Left ventricle myocardium inferior (tissue), 1 donor: ENCODE measurements at places on chromosomes 6 and 20.
A peak's percentile ranks its signal among the peaks of the same experiment; 100 is the strongest.

- no peak for DNase-seq
Observed at GRCh38 chr20:57496592-57496991, 28.3 kb downstream of the CTCFL start.

DNA sequence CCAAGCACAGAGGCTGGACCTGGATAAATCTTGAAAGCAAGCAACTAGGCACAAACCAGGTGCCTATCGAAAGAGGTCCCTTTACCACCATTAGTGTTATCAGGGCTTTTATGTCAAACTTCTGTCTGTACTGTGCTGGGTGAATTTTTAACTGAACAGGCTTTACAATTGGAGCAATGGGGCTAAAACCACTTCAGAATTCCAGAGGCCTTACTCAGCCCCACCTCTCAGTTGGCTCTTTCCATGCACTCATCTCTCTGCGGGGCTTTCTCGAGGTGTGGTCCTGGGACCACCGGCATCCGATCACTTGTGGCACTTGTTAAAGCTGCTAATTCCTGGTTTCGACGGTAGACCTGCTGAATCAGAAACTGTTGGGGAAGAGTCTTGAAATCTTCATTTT is 232.5 kb downstream of the SOX4 start:
- no peak for DNase-seq

DNA sequence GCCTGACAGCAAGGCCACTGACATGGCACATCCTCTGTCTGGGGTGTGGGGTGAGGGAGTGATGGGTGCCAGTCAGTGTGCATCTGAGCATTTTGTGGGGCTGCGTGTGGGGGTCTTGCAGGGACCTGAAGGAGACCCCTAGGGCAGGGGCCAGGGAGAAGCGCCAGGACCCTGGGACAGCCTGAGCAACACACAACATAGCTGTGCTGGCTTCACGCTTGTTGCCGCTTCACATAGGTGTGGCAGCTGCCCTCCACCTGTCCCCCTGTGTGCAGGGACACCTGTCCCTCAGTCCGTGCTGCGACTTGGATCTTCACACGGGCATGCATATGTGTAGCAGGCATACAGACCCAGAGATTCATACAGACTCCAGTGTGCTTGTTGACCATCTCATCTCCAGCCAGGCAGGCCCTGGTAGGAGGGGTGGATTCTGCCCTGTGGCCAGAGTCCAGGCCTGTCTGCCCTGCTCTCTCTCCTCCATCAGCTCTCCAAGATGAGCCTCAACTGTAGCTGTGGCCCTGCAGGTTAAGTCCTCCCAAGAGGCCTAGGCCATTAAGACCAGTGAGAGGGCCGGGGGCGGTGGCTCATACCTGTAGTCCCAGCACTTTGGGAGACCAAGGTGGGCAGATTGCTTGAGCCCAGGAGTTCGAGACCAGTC is 3.2 kb upstream of the NPBWR2 start:
- DNase-seq = peak; percentile 7

DNA sequence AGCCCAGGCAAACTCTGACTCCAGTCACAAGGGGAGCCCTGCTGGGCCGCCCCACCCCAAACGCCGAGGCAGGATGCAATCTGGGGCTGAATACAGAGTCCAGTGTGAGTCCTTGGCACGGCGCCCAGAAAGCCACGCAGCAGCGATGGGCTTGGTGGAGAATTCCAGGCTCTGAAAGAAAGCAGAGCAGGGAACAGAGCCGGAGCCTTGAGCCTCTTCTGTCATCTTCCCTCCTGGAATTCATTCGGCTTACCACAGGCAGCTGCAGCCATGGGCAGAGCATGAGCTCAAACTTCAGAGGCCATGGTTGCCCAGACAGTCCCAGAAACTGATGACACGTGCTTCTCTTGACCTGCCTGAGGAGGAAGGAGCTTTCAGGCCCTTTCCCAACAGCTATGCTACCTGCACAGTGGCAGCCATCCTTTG is 441.1 kb upstream of the JARID2 start:
- DNase-seq = peak; percentile 89

DNA sequence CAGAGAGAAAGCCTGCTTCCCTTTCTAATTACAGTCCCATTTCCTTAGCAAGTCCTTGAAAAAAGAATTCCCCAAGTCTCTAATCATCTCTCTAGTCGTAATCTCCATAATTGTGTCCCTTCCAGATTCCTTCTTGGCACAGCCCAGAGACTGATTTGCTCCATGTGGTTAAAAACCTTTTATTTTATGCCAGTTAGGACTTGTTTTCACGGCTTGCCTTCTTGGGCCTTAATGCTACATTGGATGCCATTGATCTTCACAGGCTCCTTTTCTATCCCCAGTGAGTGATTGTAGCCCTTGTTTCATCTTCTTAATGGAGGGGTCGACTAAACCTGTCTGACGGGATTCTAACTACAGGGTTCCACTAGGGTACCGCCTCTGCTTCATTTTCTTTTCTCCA is 650.6 kb upstream of the ARID1B start:
- no peak for DNase-seq

DNA sequence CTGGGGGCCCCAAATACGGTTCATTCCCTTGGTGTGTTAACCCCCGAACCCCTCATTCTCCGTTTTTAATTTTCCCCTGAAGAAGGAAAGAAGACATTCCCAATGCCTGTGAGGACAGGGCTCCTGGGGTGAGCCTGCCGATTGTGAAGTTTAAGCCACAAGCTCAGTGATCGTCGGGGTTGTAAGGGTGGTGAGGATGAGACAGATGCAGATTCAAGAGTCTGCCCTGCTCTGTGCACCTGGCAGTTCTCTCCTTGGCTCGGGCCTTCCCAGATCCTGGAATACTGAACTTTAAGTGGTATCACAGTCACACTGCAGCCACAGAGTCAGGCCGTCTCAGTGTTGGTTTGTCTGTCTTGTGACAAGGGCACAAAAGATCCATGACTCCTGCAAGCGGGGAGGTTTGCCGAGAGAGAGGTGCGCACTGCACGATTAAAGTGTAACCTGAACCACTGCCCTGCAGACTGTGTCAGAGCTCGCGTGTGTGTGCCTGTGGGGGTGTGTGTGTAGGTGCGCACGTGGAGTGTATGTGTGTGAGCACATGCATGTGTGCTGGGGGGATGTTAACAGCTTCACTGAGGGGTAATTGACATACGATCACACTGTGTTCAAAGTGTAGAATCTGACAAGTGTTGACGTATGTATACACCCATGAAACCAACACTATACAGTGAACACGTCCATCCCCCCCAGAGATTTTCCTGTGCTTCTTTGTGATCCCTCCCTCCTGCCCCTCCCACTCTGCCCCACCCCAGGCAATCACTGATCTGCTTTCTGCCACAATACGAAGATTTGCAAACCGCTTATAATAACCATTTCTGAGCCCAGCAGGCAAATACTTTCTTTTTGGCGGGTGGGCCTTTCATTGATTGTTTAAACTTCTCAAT is 38.9 kb downstream of the RPP40 start:
- DNase-seq = no peak

DNA sequence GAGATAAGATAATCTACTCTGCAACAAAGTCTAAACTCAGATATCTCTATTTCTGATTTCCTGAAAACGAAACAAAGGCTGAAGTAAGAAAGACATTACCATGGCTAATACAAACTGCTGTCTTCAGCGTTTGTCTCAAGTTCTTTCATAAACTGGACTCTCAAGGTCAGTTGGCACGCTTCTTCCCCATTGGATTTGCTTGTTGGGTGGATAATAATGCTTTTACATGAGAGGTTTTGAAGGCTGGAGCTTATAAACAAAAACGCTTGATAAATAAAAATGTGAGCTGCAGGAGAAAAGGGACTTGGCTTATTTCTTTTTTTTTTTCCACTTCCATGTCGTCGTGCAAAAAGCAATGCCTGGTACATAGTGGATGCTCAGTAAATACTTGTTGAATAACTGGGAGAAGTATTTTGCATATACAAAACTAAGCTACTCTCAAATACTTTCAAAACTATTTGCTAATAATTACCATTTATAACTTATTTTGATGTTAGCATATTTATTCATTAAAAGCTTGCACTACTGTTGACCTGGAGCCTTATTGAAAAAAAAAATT is 65.7 kb upstream of the EEF1A1 start:
- DNase-seq = no peak

DNA sequence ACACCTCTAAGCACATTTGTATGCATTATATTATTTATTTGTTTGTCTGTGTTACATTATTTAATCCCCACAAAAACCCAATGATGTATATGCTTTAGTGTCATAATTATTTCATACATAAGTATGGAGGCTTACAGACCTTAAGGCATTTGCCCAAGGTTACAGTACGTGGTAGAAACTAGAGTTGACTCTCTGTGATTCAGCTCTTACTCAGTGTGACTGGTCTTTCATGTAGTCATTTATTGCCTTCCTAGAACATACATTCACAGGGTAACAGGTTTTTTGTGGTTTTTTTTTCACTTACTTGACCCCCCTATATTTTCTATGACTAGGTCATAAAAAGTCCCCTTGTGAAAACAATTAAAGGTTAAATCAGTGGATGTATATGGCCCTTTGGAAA is 566.8 kb downstream of the TFAP2A start:
- DNase-seq = no peak

- no peak for DNase-seq
Observed at GRCh38 chr6:43781941-43782704, 12.1 kb downstream of the VEGFA start.

DNA sequence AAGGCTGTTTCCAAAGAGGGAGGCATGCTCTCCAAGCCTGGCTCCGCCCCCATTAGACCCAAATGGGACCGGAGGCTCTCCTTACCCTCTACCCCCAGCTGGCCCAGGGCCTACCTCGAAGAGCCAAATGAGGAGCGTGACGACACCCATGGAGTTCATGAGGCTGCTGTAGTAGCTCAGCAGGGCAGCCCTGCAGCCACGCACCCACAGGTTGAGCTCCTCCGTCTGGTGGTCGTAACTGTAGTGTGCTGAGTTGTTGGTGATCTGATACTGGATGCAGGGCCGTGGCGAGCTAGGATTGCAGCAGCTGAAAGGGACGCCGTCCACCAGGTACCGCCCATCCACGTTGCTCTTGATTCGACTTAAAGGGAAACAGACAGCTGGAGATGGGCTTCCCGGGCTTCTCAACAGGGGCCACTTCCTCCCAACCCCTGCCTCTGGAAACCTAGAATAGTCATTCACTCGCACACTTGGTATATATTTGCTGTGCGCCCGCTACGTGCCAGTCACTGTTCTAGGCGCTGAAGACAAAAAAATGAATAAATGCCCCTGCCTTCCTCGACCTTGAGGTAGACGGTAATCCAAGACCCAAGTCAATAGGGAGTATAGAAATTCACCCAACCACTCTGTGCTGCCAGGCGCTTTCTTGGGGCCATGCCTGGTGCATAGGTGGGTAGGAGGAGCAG is 18.0 kb downstream of the PRPH2 start:
- DNase-seq = no peak

- DNase-seq = no peak
Observed at GRCh38 chr6:168783720-168784119, 342.7 kb downstream of the SMOC2 start.

GRCh38 chr20:47281376-47281775 is 75.1 kb downstream of the ZMYND8 start:
- DNase-seq = no peak

- DNase-seq = peak; percentile 44
Observed at GRCh38 chr6:136607932-136608772, 57.9 kb upstream of the MAP7 start.
